ENCODE measurements at places on chromosomes 3 and 15.

- no peak for DNase-seq
These were observed 207.3 kb downstream of the TUSC7 start for GRCh38 chr3:116916836-116917235.

- DNase-seq = no peak
These were observed 48.5 kb upstream of the PPP2R3A start for GRCh38 chr3:135917076-135917475.

- DNase-seq = no peak
These were observed 37.8 kb downstream of the IQGAP1 start for GRCh38 chr15:90425726-90426346.

DNA sequence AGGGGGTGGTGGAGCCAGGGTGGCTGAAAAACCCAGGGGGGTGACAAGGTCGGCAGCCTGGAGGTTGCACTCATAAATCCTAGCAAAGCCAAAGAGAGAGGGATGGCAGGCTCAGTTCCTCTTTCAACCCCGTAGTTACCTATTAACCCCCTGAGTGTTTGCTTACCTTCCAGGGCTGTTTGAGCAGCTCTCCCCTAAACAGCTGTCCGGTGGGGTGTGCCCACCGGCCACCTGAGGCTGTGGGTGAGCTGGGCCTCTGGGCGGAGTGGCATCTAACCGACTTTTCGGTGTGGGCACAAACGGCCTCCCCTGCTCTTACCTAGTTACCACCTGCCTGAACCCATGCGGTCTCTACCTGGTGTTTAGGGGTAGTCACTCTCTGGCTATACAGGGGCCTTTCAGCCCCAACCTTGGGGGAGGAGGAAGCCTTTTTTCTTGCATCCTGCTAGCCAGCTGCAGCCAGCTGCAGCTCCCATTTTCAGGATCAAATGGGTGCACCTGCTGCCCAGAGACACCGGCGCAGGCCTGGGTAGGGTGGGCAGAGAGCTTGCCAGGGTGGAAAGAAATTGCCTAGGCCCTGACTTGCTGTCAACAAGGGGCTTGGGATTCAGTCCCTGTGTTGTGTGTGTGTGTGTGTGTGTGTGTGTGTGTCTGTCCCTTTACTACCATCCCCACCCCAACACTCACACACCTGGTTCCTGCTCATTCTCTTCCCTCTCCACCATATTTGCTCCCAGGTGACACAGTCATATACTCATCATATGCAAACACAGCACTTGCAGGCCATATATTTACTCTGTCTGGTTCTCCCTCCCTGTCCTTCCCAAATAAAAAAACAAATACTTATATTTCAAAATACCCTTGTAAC lies 3.7 kb downstream of the DLL4 start:
- DNase-seq = no peak

- DNase-seq = no peak
These were observed 206.7 kb upstream of the LINGO1 start for GRCh38 chr15:77839456-77839855.

GRCh38 chr3:196298521-196298920 lies 11.0 kb upstream of the PCYT1A start:
- no peak for DNase-seq

DNA sequence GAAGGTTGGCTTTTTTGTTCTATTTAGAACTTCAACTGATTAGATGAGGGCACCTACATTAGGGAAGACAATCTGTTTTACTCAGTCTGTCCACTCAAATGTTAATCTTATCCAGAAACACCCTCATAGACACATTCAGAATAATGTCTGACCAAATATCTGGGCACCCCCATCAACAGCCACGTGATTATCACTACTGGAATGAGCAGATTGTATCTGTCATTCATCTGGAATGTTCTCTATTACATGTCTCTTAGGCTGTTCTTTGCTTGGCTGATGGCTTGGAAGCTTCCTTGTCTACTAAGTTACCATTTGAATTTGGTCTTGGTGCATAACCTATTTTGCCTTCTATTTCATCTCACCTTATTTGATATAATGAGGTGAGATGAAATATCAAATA lies 15.7 kb upstream of the LRRC58 start:
- DNase-seq = no peak

- DNase-seq = no peak
These were observed 126.8 kb upstream of the ABHD17C start for GRCh38 chr15:80568298-80568697.

GRCh38 chr3:58298190-58298589 lies 7.9 kb upstream of the RPP14 start:
- no peak for DNase-seq

- DNase-seq = peak; percentile 41
These were observed 26.4 kb upstream of the LAMP3 start for GRCh38 chr3:183188895-183189462.

GRCh38 chr15:91348752-91349500 lies 248.9 kb downstream of the SV2B start:
- no peak for DNase-seq

DNA sequence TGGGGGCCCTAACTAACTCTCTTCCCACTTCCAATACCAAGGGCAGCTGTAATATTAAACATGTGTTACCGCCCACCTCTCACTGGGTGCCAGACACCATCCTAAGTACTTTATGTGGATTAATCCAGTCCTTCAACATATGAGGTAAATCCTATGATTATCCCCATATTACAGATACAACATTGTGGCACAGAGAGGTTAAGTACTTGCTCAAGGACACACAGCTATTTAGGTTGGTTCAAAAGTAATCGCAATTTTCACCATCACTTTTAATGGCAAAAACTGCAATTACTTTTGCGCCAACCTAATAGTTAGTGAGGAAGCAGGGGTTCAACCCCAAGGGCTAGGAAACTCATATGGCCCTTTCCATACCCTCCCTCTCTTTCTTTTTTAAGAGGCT lies 100.8 kb downstream of the SEMA5B start:
- DNase-seq = no peak

DNA sequence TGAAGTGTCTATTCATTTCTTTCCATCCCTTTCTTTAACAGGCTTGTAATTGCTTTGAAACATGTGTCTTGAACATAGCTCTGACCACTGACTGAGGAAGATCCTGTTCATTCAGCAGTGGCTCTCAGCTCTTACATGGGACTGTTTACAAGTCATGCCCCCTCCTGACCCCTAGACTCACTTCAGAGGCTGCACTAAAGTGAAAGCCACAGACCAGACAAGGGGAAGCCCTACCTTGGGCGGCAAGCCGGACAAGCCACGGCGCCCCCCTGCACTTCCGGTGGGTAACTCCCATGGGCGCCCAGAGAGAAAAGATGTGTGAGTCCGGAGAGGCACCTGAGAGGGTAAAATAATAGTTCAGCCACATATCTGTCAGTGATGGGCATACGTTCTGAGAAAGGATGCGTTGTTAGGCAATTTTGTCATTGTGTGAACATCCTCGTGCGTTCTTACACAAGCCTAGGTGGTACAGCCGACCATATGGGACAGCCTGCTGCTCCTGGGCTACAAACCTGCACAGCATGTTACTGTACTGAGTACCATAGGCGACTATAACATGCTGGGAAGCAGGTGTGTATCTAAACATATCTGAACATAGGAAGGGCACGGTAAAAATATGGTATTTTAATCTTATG lies 116.2 kb downstream of the CHSY1 start:
- no peak for DNase-seq

DNA sequence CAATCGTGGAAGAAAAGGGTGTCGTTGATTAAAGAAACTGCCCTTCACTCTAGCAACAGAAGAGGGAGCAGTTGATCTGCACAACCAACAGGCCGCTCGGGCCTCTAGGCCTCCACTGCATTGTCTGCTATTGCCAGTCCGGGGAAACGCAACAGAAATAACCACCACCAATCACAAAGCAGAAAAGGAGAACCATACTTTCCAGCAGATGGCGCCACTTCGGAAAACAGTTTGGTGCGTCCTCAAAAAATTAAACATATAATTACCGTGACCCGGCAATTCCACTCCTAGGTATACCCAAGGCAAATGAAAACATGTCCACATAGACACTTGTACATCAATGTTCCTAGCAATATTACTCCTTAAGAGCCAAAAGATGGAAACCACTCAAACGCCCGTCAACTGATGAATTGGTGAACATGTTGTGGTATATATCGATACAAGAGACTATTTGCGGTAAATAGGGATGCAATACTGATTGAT lies 154.1 kb downstream of the TJP1 start:
- peak; percentile 93 for DNase-seq

GRCh38 chr15:44782516-44782915 lies 46.2 kb downstream of the TRIM69 start:
- no peak for DNase-seq

GRCh38 chr3:145015253-145015652 lies 1043.6 kb downstream of the DIPK2A start:
- DNase-seq = no peak

GRCh38 chr3:73669260-73669659 lies 44.5 kb upstream of the PDZRN3 start:
- DNase-seq = no peak

- no peak for DNase-seq
These were observed 141.0 kb upstream of the PLSCR5 start for GRCh38 chr3:146746190-146746589.

DNA sequence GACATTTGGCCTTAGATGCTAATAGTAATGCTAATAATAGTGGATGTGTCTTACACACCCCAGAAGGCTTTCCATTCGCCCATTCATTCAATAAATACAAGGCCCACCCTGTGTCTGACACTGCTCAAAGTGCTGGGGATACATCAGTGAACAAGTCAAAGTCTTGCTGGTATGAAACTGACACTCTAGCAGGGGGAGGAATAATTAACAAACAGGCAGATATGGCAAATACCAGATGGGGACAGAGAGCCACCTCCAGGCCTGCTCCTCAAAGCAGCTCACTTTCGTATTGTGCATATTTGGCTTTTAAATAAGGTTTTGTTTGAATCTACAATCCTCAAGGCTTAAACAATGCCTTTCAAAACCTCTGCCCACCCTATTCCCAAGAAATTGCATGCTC lies 28.3 kb upstream of the LYZL4 start:
- DNase-seq = no peak

DNA sequence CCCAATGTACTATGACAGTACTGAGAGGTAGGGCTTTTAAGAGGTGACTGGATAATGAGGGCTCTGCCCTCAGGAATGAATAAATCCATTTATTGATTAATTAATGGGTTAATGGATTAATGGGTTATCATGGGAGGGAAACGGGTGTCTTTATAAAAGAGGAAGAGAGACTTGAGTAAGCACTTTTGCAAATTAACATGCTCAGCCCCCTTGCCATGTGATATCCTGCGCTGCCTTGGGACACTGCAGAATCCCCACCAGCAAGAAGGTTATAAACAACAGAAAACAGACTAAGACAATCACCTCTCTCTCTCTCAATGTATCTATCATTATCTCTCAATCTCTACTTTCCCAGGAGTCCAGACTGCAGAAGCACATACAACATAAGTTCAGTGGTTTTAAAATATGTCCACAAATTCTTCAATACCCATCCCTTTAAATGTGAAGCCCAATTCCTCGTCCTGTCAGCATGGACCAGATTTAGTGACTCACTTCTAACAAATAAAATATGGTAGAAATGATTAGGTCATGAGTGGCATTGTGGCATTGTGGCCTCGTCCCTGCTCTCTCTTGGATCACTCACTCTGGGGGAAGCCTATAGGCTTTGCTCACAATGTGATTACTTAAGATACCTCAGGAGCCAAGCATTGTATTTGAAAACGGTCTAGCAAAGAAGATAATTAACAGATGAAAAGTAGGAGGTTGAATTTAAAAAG lies 40.0 kb upstream of the IL12A start:
- no peak for DNase-seq

GRCh38 chr3:44992555-44993470 lies 16.8 kb downstream of the EXOSC7 start:
- peak; percentile 48 for DNase-seq

- DNase-seq = no peak
These were observed 10.2 kb upstream of the DLG1 start for GRCh38 chr3:197308591-197308990.

- no peak for DNase-seq
These were observed 27.6 kb downstream of the CHST14 start for GRCh38 chr15:40498418-40498817.

DNA sequence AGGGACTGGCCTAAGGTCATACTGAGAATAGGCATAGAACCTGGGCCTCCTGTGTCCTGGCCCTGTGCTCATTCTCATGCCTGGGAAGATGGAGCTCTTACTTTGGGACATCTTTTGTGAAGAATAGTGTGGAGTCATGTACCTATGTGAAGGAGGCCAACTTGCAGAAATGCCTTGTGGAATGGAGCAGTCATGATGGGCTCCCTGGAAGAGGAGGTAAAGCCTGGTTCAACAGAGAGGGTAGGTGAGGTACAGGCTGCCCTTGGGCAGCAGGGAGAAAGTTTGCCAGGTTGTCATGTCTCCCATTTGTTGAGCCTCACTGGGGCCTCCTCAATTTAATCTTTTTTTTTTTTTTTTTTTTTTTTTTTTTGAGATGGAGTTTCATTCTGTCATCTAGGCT lies 18.1 kb downstream of the MAPKAPK3 start:
- no peak for DNase-seq

- DNase-seq = no peak
These were observed 34.2 kb downstream of the GRIP2 start for GRCh38 chr3:14505803-14506500.

- no peak for DNase-seq
These were observed 64.6 kb downstream of the HES1 start for GRCh38 chr3:194200422-194201081.

DNA sequence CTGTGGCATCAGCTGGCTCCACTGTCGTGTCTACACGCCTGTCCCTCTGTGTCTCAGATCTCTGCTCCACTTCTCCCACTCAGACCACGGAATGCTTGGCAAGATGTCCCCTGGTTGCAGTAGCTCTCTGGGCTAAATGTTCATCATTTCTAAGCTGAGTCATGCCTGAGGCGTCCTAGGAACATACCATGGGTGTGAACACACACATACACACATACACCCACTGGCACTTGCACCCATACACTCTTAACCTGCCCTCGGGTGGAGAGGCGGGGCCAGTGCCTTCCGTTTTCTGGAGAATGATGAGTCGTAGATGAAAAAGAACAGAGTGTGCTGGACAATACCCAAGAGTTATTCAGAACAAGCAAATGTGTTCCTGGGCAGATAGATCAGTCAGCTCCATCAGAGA lies 72.4 kb downstream of the SENP2 start:
- no peak for DNase-seq

- DNase-seq = peak; percentile 89
These were observed at the start of the genes OSBPL10 and ZNF860 for GRCh38 chr3:31981206-31982181. Gene OSBPL10 (minus strand): TSS chr3:31981262. CDS start chr3:31981179, 83 bp downstream. Gene ZNF860 (plus strand): TSS chr3:31981750. CDS start chr3:31989080, 7,330 bp downstream.

- DNase-seq = peak; percentile 87
These were observed 177.9 kb downstream of the TLE3 start for GRCh38 chr15:69919816-69920215.

DNA sequence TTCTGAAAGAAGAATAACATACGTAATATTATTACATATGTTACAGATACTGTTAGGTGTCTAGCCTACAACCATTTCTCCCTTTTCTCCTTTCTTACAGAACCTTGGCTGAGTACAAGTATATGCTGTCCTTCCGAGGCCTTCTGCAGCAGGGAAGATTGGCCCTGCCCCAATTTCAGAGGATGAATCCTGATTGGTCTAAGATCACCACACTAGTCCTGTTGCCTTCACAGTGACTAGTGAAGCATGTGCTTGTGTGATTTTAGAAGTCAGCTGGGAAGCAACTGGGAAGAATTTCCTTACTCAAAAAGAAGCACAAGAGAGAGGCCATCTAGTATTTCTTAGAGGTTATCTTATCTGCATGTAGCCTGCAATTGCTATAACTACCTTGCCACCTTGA lies 30.6 kb upstream of the MECOM start:
- peak; percentile 12 for DNase-seq

Measured in ELF-1 (cell line).